ENCODE measurements at places on chromosomes 13 and 19.
A peak's percentile ranks its signal among the peaks of the same experiment; 100 is the strongest.

DNA sequence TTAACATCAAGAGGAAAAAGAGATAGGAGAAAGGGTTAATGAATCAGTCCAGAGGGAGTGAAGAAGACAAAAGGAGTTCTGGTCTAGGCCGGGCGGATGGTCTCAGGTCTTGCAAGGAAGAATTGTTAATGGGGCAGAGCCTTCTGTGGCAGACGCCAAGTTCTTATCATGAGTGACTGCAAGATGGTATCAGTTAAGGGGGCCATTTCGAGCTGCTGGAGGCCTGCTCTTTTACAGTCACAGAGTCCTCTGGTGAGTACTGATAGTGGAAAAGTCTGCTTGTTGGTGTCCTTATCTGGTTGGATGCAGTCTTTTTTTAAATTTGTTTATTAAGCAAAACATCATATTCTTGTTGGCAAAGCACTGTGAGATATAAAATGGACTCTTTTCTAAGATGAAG is 590.9 kb upstream of the SGCG start:
- DNase-seq, result no peak

- DNase-seq, result no peak
These were observed 49.3 kb downstream of the VAV1 start for GRCh38 chr19:6821639-6822310.

DNA sequence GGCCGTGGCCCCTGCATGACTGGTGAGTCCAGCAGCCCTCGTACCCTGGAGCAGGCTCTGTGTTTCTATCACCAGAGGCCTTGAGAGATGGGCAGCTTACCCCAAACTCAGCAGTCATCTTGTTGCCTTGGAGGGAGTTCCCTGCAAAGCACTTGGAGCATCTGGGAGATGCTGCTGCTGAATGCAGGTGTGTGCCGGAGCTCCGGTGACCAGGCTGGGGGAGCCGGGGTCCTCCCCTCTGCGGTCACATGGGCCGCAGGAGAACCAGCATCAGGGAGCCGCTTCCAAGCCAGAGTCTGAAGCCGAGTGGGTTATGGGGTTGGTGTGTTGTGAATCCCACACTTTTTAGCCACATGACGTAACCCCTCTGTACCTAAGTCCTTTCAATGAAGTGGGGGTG is 82.8 kb downstream of the TEX29 start:
- no peak for DNase-seq

DNA sequence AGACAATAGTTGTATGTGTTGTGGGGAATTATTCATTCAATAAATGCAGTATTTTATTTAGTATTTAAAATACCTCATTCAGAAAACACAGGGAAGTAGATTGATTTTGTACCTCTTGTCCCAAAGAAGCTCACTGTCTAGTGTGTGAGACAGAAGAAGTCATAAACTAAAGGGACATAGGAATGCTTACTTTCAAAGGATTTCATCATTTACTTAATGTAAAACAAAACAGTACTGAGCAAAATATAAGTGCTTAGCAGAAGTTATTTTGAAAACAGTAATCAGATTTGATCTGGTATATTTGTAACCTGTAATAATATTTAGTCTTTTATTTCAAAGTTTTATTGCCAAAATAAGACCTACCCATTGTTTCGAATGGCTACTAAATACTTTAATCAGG is 117.9 kb downstream of the TDRD3 start:
- no peak for DNase-seq

DNA sequence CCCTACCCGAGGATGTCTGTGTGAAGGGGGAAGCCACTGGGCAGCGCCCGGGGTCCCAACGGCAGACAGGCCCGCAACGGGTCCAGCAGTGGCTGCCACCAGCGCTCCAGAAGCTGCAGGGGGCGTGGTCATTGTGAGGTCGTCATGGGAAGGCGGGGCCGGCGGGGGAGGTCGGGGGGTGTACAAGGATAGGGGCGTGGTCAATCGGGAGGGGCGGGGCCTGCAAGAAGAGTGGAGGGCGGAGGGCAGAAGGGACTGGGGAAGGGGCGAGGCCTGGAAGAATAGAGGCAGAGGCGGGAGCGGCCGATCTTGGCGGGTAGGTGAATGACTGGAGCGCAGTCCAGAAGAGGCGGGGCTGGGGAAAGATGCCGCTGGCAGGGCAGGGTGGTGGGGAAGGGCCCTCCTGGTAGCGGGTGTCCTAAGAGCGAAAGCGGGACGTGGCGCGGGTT is 4.4 kb downstream of the FUZ start:
- peak; percentile 88 for DNase-seq

GRCh38 chr19:36059180-36059910 is 4.6 kb downstream of the WDR62 start:
- no peak for DNase-seq

DNA sequence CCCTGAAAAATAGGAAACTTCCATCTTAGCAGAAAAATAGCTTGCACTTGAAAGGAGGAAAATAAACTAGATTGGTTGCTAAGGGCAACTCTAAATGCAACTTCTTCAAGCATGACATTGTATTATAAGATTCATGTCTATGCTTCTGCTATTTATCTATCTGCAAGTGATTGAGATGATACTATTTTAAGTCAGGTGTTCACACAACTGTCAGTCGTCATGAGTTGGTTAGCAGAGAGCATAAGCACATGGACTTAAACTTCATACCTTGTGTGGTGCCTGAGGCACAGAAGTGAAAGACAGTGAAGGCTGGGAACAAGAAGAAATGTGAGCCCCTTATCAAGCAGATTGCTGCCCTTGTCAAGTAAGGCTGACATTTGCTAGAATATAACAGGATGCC is 82.9 kb downstream of the SLITRK5 start:
- DNase-seq, result no peak

- no peak for DNase-seq
These were observed 56.0 kb upstream of the RGCC start for GRCh38 chr13:41401366-41401765.

DNA sequence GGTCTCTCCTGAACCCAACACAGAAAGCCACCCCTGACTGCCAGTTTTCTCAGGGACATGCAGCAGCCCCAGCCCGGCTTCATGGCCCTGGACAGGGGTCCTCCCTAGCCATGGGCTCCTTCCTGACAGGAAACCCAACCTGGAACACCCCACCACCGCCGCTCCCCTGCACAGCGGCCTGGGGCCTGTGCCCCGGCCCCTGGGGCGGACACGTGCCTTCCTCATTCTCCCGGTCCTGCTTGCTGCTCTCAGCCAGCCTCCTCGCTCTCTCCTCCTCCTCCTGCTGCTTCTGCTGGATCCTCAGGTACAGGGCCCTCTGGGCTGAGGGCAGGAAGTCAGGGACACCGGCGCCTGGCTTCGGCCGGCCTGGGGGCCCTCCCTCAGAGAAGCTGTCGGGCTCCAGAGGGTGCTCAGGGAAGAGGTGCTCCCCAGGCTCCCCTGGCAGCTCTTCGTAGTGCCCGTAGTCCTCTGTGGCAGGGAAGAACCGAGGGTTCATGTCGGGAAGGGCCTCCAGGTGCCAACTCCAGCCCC is 20.5 kb upstream of the TMEM160 start:
- DNase-seq, result no peak

GRCh38 chr19:1923319-1923718 is 17.7 kb upstream of the CSNK1G2 start:
- peak; percentile 32 for DNase-seq

DNA sequence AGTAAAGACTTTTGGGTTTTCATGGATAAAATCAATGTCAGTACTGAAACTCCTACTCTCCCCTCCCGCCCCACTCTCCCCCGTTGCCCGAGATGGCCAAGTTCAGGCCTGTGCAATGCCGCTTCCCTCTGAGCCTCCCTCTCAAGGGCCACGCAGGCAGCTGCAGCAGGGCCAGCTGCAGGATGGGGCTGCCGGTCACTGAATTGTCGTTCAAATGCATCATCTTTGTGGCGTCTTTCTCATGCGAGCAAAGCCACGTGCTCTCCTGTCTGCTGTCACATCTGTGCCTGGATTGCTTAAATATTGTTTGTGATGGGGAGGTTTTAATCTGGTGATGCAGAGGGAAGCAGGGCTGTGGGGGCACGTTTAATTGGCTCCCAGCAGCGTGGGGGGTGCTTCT is 26.6 kb downstream of the SHISA2 start:
- no peak for DNase-seq

DNA sequence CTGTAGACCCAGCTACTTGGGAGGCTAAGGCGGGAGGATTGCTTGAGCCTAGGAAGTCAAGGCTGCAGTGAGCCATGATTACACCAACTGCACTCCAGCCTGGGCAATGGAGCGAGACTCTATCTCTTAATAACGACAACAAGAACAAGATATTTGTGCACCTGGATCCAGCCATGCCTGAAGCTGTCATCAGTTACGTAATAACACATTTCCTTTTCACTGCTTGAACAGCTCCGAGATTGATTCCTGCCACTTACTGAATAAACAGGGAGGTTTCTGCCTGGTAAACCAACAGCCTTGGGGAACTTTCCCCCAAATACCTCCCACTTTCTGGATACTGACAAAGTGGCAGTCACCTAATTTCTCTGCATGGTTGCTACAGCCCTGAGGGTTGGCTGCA is 5.4 kb downstream of the KANK2 start:
- no peak for DNase-seq

DNA sequence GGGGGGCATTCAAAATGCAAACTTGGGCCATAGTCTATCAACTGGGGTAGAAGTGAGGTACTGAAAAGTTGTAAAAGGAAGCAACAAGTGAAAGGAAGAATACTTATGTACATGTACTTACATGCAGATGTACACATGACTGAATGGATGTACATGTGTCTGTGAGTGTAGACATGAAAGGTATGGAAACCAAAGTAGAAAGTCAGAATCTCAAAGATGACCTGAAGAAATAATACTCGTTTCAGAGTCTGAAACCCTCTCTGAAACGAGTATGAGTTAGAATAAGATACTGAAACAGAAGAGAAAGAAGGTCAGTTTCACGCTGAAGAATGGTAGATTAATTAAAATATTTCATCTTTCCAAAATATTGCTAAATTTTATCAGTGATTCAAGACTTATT is 13.9 kb downstream of the DZIP1 start:
- no peak for DNase-seq

GRCh38 chr13:40342461-40342860 is 324.0 kb downstream of the FOXO1 start:
- no peak for DNase-seq

DNA sequence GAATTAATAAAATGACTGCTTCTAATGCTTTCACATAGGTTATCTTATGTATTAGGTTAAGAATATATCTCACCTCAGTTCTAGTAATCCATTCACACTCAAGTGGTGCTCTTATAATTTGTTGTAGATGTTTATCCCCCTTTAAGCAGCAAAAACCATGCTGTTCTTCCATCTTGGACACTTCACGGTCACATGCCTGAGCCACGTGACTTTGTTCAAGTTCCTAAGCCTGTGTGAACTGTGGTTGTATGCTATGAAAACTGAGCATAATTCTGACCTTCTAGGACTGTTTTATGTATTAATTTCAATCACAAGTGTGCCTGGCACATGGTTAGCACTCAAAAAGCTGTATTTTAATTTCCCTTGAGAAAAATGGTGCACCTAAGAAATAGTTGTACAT is 41.2 kb upstream of the STARD13 start:
- DNase-seq, result no peak

GRCh38 chr13:39892721-39893685 is 237.5 kb downstream of the COG6 start:
- DNase-seq, result peak; percentile 16

DNA sequence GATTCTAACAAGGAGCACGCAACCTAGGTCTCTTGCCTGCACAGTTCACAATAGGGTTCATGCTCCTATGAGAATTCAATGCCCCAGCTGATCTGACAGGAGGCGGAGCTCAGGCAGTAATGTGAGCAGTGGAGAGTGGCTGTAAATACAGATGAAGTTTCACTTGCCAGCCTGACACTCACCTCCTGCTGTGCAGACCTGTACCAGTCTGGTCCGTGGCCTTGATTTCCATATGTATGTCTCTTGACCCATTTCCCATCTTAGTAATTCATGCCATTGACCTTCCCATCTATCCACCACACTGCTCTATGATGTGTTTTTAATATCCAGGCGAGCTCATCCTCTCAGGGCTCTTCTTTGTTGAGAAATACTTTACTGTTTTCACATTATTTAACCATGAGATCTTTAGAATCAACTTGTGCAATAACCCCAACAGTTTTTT is 95.2 kb downstream of the LRCH1 start:
- DNase-seq, result no peak

DNA sequence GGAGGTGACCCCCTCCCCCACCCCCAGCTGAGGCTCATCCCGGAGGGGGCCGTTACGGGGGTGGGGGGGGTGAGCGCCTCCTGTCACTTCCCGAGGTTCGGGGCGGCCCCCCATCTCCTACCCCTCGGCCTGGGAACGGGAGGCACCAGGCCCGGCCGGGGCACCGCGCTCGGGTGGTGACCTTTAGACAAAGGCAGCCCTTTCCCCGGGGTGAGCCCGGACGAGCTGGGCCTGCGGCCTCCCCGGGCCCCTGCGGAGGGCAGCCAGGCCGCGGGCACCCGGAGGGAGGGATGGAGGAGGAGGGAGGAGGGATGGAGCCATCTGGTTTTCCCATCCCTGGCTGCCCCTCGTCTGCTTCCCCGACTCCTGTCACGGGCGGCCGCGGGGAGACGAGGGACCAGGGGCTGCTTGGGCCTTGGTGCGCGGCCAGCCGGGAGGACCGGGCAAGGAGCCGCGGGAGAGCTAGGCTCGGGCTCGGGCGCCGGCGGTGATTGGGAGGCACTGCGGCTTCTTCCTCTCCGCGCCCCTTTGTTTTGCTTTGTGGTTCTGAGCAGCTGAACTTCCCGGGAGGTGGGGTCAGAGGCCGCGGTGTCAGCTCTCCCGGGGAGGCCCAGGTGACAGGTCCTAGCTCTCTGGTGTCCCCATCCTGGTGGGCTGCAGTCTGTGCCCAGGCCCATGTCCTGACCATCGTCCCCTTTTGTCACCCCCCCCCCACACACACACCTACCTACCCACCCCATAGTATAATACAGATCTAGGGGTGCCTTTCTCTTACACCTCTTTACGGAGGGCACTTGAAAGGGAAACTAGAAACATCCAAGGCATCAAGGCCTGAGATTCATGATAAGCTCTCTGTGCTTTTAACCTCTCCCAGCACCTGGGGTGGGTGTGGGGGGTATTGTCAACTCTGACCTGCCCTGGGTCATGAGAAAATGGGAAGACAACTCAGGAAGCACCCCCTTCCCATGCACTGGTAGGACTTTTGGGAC is 1.3 kb downstream of the BICRA start:
- peak; percentile 44 for DNase-seq

DNA sequence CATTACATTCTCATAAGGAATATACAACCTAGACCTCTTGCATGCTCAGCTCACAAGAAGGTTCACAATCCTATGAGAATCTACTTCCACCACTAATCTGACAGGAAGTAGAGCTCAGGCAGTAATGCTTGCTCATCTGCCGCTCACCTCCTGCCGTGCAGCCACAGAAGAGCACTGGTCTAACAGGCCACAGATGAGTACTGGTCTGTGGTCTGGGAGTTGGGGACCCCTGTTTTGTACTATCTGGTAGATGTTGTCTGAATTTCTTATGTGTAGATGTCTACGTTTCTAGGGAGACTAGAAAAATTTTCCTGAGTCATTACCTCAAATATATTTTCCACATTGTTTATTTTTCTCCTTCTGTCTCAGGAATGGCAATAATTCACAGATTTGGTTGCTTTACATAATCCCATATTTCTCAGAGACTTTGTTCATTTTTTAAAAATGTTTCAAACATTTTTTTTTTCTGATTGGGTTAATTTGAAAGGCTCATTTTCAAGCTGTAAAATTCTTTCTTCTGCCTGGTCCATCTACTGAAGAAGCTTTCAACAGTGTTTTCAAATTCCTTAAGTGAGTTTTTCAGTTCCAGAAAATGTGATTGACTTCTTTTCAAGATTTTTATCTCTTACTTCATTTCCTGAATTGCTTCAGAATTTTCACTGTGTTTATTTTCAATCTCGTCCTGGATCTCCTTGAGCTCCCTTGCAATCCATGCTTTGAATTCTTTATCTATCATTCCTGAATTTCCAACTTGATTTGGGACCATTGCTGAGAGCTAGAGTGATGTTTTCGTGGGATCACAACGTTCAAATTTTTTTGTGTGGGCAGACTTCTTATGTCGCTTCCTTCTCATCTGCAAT is 1322.2 kb downstream of the PCDH9 start:
- no peak for DNase-seq
